ENCODE measurements at places on chromosomes 16 and 17. TPM values are rescaled to one million over a fixed set of nuclear protein-coding genes. Genes with fewer than 3 reads are reported as not detected.

- DNase-seq = no peak
Observed at GRCh38 chr17:20174588-20175265, 165.6 kb downstream of the SPECC1 start.

- no peak for DNase-seq
Observed at GRCh38 chr17:51351890-51352289, 91.5 kb downstream of the UTP18 start.

- DNase-seq = no peak
Observed at GRCh38 chr17:61799812-61800484, 63.4 kb downstream of the BRIP1 start.

- no peak for DNase-seq
Observed at GRCh38 chr16:53773150-53773846, 69.3 kb downstream of the FTO start.

GRCh38 chr16:24152826-24153225 lies 103.3 kb upstream of the CACNG3 start:
- DNase-seq = no peak

Gene PIP4K2B
- total RNA-seq = 40.6 TPM

DNA sequence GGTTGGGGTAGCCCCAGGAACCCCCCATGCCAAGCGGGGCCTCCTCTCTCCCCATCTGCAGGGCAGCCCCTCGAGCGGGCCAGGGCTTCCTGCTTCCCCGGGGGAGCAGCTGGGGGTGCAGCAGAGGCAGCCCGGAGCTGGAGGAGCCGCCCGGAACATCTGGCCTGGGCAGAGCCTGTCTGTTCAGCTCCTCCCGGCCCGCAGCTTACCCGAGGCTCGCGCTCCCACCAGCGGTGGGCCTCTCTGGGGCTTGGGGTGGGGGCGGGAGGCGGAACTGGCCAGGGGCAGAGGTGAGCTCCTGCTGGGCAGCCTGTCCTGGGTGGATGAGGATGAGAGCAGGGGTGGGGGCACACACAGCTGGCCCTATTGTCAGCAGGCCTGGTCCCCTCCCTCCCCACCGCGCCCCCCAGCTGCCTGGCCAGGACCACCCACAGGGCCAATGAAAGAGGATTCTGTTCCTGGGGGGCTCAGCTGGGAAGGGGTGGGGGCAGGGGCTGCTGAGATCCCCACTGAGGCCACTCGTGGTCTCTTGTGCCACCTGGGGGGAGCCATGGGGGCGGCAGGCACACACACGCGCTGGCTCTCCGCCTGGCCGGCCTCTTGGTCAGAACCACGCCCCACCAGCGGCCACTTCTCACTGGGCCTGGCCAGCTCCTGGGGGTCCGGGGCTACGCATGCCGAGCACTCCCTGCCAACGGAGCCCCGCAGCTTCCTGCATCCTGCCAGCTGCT lies 34.7 kb downstream of the BAHCC1 start:
- no peak for DNase-seq

Gene ITGA2B
- 0.44 TPM for total RNA-seq

Gene IFT20
- total RNA-seq = 25.8 TPM

GRCh38 chr17:48556576-48557401 lies 11.9 kb upstream of the HOXB2 start:
- no peak for DNase-seq

Gene CDH5
- not detected for total RNA-seq

Gene TANC2
- 1.0 TPM for total RNA-seq

GRCh38 chr17:1639549-1640180 lies 5.9 kb downstream of the SCARF1 start:
- no peak for DNase-seq

DNA sequence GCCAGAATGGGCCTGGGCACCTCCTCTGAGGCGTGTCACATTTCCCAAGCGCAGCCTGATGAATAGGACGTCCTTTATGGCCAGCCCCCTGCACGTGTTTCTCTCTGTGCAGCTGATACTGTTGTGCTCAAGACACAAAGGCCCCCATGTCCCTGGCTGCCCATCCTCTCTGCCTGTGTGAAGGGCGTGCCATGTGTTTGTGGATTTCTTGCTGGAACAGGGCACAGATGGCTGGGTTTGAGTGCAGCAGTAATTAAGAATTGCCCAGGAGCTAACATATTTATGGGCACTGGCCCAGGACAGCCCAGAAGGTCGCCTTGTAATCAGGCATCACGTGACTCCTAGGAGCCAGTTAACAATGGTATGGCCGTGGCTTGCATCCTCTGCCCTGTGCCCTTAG lies 181.1 kb downstream of the CCDC182 start:
- DNase-seq = no peak

GRCh38 chr17:1542316-1542715 lies 20.3 kb downstream of the PITPNA start:
- no peak for DNase-seq

Gene HGS
- total RNA-seq = 144 TPM

Gene SOX9
- total RNA-seq = not detected

Gene ADORA2B
- total RNA-seq = 1.5 TPM

DNA sequence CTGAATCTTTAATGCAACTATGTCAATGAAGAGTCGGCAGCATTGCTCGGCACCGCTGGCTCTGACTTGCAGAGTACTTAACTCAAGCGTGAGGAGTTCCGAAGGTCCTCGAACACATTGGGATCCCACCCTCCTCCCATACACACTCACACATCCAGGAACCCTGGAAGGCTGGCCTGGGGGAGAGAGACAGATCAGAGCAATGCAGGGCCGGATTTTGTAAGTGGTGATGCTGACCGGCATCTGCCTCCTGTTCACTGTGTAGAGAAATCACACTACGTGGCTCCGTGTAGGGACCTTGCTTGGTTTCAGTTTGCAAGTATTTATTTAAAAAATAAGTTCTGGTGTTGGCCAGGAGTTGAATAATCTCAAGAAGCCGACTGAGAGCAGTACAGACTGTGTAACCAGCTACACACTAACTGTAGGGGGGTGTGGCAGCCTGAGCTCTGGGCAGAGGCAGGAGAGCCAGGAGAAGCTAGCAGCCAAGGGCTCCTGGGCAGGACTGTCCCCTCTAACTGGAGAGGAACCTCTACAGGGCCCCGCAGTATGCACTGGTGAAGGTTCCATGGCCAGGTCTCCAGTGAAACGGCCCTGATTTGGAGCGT lies 190.2 kb upstream of the TNRC6C start:
- DNase-seq = no peak

GRCh38 chr17:49001671-49002070 lies 4.5 kb downstream of the IGF2BP1 start:
- no peak for DNase-seq

GRCh38 chr16:86217001-86217890 lies 293.1 kb upstream of the FOXF1 start:
- DNase-seq = no peak

GRCh38 chr16:80151722-80152111 lies 389.1 kb upstream of the DYNLRB2 start:
- DNase-seq = no peak
